NCI-H510A (cell line): ENCODE measurements at places on chromosomes 12 and 14.

- DNase-seq, result no peak
These were observed 143.1 kb downstream of the BICD1 start for GRCh38 chr12:32249777-32250176.

DNA sequence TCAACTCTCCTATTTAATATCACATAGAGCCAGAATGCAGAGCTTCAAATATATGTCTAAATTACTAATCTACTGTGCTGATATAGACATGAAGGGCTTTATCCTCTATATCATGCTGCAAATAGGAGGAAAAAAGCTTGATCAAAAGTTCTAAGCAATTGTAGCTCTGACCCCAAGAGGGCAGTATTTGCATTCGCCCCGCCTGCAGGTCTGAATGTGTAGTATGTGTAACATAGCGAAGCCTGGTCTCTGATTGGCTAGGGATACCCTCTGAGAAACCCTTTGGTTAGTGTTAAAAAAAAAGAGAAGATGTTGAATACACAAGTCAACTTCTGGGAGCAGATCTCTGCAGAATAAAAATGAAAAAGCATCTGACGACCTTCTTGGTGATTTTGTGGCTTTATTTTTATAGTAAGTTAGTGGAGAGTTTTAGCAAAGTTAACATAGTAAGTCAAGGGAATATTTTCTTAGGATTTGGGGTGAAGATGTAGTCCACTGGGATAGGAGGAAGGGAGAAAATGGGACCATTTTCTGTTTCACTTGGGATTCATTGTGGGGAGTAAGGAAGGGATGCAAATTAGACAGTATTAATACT, 151.6 kb upstream of the OR4E1 start:
- DNase-seq, result no peak

DNA sequence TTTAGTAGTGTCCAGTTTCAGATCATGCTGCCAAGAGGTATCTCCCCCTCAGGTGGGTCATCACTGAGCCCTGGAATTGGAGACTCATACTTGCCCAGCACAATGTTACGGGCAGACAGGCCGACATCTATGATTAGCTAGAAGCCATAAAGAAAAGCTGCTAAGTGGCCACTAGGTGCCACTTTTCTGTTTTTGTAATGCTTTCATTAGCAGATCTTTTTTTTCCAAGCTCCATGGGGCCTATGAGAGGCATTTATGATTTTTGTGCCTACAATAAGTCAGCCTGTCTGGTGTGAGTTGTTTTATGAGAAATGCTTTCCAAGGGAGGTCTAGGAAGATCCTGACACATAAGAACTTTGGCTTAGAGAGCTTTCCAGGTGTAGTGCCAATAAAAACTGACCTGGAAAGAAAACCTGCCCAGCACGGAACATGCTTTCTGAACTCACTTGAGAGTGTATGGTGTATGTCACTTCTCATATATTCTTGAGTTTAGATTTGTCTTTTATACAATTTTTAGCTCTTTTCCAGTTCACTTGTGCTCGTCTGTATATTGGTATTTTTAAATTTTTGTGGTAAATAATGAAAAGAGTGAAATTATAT, 21.8 kb upstream of the SMCO2 start:
- no peak for DNase-seq

DNA sequence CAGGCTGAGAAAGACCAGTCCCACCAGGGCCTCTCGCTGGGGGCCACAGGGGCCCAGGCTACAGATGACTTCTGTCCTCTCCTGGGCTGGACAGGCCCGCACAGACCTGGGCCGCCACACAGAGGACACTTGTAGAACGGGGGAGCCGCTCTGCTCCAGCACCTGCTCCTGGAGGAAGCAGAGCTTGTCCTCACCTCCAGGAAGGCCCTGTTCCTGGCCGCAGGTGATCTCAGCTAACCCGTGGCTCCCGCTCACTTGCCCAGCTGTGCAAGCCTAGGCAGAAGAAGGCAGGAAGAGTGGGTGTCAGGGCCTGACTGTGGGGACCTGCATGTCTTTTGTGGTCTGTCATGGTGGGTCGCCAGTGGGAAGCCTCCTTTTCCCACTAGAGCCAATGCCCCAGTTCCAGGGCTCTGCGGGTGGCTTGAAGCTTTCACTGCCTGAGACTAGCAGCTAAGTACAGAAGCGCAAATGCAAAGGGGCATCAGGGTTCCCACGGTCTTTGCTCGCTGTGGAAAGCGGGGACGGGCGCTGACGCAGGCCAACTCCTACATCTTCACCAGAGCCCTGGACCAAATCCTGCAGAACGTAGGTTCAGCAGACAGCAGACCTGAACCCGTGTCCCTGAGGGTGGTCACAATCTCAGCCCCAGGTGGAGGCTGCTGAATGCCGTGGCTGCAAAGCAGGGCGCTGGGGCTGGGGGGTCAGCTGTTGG, 8.8 kb upstream of the CEP170B start:
- DNase-seq, result no peak

- DNase-seq, result no peak
These were observed 36.0 kb downstream of the RHOJ start for GRCh38 chr14:63240221-63240620.
